ENCODE measurements at places on chromosomes 5 and 9.
A peak's percentile ranks its signal among the peaks of the same experiment; 100 is the strongest.

DNA sequence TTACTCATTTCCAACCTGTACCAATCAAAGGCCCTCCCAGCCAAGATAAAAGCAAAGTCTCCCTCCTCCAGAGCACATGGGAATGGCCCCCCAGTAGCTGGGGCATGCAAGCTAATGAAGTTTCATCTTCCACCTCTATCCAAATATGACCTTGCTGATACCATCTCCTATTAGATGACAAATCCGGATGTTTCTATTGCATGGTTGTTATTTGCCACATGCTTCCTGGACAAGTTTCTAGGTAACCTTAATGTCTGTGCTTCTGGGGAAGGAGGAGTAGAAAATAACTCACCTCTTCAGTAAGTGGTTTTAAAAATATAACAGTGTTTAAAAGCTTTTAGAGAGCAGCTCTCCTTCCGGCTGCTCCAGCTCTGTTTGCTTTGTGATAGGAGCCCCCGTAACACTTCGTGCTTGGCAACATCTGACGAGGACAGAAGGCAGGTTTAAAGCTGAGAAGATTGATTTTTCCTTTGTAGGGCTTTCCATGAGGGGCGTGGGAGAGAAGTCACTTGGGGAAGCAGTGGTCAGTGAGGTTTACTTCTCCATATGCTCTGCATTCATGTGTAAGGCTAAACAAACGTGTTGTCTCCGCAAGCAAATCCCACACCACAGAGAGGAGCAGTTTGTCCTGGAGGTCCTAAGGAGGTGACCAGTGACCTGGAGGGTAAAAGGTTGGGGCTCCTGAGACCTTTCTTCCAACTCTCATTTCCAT, 40.3 kb upstream of the GLRX start:
- no peak for DNase-seq

- DNase-seq = no peak
Observed at GRCh38 chr5:131393498-131393968, 129.7 kb downstream of the CDC42SE2 start.

DNA sequence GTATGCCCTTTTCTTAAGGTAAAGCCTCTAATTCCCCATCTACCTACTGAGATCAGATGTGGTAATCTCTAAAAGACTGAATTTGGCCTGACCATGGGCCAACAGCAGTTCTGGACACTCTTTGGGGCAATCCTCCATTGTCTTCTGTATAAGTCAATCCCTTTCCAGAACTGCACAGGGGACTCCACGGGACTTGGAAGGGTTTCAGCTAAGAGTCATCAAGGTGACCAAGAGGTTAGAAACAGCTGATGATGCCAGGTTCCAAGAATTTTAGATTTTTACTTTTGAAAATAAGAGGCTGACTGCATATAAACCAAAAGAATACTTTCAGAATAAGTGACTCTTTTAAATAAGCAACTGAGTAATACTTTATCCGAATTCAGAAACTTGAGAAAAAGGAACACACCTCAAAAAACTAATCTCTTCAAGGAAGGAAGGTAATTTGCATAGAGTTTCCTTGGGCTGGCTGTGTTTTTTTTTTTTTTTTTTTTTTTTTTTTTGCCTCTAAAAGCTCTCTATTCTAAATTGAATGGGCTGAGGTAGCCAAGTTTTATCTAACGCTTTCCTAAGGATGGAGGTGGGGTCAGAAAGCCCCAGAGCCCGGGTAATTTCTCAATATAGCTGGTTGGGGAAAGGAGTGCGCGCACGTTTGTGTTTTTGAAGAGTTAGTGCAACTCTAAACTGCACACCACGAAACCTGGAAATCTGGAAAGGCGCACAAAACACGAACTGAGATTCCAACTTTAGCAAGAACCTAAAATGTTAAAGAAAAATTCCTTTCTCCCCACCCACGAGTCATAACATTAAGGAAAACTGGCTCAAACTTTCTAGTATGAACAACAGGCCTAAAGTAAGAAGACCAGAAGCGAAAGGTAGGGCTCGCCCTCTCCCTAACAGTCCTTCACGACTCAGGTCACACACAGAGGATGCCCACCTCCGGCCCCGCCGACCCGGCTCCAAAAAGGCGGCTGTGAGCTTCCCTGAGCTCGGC, 1.3 kb downstream of the VCP start:
- peak; percentile 42 for DNase-seq

DNA sequence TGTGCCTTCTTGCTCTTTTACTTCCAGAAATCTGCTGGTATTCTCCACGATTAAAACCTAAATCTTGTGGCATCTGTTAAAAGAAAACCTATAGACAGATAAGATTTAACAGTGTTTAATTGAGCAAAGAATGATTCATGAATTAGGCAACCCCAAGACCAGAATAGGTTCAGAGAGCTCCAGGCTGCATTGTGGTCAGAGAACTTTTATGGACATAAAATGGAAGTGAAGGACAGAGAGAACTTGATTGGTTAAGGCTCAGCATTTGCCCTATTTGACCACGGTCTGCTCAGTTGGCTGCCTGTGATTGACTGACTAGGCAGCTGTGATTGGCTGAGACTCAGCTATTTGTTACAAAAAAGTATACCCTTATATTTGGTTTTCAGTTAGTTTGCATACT, 10.4 kb upstream of the SLC36A2 start:
- no peak for DNase-seq

DNA sequence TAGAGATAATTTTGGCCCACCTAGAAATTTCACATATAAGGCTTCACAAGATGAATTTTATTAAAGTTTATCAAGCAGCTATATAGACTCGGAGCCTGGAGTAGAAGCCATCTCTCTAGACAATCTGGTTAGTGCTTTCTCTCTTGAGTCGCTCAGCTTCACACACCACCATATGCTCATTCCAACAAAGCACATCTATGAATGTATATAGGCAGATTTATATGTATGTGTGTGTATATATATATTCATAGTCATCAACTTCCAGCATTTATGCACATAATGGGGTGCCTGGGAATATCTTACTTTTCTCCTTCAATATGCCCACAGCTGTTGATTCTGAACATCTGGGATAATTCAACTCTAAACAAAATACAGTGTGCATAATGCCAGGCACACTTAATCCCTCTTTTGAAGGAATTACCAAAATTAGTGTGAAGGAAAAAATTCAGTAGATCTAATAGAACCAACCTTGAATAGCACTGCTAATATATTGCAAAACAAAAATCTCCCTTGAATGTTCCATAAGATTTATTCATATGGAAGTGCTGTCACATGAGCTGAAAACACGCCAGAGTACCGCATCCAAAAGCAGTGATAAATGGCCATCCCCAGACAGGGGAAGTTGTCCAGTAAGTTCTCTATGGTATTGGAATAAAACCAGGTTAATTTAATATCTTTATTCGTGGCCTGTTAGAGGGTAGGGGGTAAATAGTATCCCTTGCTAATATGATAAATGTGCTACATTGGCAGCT, 56.0 kb upstream of the MOCS2 start:
- no peak for DNase-seq

GRCh38 chr5:2732850-2733249, 18.6 kb downstream of the IRX2 start:
- no peak for DNase-seq

- DNase-seq = no peak
Observed at GRCh38 chr5:146400201-146400600, 46.9 kb upstream of the TCERG1 start.

DNA sequence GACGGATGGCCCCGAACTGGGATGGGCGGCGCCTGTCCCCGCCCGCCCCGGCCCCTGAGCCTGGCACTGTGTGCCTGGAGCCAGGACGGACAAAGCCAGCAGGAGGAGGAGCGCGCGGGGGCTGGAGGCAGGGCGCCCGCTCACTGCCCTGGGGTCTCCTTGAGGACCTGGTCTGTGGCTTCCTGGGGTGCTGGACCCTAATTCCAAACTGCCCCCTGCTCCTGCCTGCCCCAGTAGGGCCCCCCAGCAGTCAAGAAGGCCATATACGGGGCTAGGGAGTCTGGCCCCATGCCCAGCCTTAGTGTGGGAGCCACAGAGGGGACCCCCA, 29.2 kb upstream of the RXRA start:
- DNase-seq = no peak

DNA sequence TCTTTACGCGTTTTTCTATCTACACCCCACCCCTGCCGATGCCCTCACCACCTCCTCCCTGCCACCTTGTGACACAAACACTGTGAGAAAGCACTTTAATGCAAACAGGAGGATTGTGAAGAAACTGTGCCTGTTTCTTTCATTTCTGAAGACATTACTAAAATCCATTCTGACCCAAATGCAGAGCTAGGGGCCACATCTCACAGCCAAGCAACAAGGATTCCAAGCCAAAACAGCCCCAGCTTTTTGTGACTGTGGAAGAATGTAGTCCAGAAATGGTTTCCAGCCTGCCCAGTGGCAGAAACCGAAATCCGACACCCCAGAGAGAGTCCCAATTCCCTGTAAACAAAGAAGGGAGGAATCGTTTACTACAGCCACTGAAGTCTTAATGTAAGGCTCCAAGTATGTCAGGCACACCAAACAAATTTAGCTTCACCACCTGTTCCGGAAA, 190.9 kb downstream of the TTC39B start:
- no peak for DNase-seq

DNA sequence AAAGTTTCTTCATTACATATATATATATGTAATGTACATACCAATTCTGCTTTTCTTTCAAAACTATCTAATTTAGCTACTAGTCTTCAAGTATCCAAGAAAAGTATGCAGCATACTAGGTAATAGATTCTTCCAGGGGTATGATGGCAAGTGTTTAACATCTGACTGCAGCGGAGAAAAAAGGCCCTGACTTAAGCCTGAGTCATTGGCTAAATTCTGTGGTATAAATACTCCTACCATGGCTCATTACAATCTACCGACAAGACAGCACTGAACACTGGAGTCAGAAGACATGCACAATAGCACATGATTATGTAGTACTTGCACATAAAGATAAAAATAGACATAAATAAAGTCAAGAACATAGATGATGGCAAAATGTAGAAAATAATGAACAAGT, 439.9 kb downstream of the BRINP1 start:
- DNase-seq = no peak

DNA sequence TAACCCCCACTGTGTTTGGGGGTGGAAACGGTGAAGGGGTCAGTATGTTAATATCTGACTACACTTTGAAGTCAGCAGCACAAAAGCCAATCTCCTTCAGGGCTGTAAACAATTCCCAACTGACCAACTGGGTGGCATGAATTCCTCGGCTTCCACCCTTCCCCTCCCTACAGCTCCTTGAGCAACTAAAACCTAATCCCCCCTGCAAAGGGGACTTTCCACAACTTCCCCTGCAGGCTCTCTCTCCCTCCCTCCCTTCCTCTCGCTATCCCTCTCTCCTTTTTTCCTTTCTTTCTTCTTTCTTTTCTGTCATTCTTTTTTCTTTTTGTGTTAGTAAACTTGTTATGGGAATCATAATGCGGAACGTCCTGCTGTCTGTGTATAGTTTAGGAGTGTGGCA, 65.1 kb upstream of the PTCH1 start:
- no peak for DNase-seq

DNA sequence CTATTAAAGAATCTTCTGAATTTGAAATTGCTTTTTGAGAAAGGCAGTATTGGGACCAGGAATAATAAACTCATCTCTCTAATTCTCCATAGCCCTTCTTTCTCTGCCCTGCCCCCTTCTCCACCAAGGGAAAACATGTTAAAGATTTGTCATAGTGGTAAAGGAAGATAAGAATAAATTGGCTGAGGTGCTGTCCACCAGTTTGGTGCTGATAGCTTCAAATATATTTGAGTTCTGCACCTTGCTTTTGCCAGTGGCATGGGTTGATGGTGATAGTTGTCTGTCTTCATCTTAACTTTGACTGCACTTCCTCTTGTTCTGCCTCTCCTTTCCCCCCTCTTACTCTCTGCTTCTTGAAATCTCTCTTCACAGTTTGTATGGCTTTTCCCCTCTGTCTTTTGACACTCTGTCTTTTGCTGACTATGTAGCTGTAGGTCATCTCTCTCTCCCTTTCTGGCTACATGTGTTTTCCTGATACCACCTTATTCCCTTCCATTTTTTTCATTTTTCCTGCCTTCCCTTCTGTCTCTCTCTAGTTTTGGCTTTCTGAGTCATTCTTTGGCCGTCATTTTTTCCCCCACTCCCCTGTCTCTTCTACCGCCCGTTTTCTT, 56.6 kb downstream of the NDUFS4 start:
- DNase-seq = no peak

DNA sequence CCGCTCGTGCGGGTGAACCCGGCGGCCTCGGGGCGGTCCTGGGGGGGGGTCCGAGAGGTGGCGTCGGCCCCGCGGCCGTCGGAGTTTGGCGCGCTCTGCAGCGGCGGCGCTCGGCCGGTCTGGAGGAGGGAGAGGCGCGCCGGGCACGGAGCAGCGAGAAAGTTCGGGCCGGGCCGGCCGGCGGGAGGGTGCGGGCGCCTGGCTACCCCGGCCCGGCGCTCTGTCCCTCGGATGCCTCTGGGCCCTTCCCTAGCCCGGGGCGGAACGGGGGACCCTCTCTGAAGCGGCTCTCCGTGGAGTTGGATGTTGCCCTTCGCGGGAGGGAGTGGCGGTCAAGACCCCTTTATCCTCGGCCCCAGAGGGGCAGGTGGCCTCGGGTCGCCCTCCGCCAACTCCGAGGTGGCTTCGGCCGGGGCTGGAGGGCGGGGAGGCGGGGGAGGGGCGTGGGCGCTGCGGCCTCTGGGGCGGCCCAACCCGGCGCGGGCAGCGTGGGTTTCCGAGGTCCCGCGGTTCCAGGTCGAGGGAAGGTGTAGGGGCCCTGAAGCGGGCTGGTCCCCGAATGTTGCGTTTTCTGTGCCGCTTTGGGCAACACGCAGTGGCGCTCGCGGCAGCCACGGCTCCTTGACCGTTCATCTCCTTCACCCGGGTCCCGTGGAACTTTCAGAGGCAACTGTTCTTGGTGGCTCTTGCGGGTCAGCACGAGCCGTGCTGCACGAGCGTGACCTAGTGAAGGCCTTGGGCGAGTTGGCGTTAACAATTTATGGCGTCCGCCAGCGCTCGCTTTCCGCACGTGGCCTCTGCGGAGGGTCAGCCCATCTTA, 290.5 kb downstream of the DOCK8 start:
- peak; percentile 44 for DNase-seq

DNA sequence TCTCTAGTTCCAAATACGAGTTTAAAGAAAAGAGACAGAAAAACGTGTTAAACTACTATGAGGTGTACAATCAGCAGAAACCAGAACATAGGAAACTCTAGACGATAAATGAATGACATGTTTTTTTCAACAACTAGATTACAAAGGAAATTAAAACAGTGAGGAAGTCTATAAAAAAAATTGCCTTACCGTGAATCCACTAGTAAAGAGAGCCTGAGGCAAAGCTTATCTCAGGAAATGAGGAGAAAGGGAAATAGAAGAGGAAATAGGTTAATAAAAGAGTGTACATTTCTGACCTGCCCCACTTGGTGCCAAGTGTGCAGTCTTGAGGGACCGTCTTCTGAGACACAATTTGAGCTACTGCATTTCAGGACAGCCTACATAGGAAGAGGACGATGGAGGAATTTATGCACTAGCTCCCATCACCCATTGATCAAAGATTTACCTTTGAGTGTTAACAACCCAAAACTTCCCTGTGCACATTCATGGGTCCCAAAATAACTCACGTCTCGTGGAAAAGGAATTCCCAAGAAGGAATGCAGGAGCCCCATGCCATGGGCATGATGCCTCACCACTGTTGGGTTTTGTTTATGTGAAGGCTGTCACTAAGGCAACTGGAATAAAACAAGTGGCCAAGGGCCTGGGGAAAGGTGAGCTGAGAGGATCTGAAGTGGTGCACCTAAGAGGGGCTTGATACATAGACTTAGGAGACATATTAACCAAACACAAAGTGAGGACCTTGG, 53.6 kb upstream of the SLC1A3 start:
- no peak for DNase-seq

All from stimulated activated naive CD4-positive, alpha-beta T cell (primary cell).